Stimulated activated CD8-positive, alpha-beta memory T cell treated with anti-CD3 and anti-CD28 coated beads, Interleukin-12 subunit alpha, Interleukin-12 subunit beta, amount 100 ng/mL, for 1 hour (primary cell): ENCODE measurements at places on chromosomes 3 and 15.

DNA sequence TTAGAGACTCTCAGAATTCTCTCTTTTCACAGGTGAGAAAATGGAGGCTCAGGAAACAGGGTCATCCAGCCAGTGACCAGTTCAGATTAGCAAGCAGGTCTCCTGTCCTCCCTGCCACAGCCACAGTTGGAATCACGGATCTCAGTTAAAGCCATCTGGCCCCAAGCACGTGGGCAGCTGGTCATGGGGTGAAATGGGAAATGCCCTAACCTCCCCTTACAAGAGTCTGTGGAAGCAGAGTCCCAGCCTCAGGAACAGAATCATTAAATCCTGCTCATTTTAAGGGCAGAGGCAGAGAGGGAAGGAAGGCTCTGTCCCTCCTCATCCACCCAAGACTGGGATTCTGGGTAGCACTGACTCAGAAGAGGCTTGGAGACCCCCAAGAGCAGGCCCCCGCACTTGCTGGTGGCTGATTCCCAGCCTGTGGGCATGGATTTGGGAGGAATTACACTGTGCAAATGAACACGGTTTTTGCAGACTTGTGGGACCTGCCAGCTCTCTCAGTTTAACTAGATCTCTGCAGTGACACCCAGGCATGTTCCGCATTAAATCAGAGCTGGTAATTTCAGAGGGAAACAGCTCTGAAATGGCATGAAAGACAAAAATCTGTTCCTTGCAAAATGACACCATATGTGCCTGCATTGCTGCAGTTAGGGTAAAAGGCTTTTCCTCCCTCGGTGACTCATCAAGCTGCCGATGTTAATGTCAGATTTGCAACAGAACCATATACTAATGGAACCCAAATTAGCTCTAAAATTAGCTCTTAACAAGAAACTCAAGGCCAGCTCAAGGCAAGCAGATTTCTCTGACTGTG is 89.0 kb downstream of the BDH1 start:
- no peak for DNase-seq

DNA sequence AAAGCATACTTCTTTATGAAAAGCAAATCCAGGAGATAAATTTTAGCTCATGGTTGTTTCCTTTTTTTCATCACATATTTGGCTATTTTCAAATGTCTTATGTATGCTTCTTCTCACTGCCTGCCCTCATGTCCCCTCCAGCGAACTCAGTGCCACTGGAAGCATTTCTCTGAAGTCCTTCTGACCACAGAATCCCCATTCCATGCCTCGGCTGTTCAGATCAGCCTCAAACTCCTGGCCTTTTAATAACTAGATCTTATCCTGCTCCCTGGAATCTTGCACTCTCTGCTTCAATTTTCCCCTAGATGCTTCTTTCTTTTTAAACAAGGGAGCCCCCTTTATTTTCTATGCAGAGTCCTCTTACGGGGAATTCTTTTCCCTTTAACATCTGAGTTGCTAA is 10.1 kb downstream of the ETV5 start:
- no peak for DNase-seq

DNA sequence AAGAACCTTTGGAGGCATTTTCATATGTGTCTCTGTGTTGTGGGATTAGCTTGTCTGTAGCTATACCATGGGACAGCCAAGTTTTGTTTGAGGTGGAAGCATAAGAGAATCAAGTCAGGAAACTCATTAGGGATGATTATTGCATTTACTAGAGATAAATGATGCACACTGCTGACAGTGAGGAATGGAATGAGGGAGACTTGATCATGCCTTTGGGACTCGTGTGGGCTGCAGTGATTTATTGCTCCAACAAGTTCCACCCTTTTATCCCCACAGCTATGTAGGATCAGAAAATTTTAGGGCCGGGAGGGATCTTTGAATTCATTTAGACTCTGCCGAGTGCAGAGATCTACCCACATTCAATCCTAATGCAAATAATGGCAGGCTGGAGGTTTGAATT is 16.3 kb downstream of the ZNF385D start:
- no peak for DNase-seq

GRCh38 chr3:13266005-13266404 is 154.1 kb downstream of the NUP210 start:
- no peak for DNase-seq

DNA sequence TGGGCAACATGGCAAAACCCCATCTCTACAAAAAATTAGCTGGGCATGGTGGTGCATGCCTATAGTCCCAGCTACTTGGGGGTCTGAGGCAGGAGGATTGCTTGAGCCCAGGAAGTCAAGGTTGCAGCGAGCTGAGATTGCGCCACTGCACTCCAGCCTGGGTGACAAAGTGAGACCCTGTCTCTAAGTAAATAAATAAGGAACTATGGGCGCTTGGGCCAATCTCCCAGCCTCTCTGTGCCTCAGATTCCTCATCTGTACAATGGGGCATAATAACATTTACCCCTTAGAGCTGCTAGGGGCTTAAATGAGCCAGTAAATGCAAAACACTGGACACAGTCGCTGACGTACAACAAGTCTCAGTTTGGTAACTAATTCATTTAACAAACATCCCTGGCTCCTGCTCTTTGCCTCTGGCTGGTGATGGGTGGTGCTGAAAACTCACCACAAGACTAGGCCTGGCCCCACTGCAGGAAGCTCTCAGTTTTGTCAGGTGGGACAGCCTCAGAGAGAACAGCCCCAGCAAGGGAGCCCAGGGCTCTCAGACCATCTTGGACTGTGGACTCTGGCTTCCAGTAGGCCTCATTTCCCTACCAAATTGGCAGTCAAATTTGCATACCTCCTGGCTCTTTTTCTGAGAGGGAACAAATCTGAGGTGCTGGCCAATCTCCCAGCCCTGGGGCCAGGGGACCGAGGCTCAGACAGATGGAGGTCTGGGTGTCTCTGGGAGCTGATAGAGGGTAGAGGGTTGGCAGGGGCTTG is 6.4 kb upstream of the TBC1D2B start:
- DNase-seq = no peak

DNA sequence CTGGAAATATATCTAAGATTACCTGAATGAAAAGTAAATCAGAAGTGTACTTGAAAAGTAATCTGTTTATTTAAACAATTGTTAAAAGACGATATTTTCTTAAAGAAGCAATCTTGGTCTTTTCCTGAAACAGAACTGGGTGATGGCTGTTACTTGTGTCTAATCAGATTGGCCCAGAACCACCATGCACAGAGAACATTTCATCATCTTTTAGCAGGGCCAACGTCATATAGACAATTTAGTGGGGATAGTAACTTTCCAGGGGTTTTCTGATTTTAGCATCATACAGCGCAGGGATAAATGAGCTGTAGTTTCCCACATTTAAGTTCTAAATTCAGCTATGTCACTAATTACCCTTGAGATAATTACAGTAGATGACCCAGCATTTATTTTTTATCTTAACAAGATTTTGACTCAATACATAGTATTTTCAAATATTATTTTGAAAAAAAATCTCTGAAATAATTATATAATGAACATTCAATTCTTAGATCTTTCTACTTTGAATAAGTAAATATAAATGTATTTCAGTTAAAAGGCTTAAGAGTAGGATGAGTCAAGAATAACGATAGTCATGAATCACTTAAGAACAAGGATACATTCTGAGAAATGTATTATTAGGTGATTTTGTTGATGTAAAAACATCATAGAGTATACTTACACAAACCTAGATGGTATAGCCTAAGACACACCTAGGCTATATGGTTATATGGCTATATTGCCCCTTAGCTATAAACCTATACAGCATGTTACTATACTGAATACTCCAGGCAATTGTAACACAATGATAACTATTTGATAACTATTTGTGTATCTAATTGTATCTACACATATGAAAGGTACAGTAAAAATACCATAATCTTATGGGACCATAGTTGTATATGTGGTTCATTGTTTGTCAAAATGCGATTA is 103.8 kb upstream of the MME start:
- DNase-seq = no peak

DNA sequence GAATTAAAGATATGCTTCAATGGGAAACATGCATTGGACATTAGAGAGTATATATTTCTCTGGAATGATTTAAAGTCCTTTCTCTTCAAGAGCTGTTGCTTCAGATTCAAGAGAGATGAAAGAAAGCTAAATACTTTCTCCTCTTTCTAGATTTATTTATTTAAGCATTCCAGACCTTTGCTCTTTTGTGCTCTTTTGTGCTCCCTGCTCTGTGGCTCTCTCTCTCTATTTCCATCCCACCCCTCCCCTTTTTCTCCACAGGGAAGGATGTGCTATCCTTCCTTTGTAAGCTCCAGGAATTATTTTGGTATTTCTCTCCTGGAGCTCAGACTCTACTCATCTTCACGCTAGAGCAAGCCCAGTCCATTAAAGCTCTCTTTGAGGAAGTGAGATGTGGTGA is 871.9 kb upstream of the GBE1 start:
- no peak for DNase-seq

DNA sequence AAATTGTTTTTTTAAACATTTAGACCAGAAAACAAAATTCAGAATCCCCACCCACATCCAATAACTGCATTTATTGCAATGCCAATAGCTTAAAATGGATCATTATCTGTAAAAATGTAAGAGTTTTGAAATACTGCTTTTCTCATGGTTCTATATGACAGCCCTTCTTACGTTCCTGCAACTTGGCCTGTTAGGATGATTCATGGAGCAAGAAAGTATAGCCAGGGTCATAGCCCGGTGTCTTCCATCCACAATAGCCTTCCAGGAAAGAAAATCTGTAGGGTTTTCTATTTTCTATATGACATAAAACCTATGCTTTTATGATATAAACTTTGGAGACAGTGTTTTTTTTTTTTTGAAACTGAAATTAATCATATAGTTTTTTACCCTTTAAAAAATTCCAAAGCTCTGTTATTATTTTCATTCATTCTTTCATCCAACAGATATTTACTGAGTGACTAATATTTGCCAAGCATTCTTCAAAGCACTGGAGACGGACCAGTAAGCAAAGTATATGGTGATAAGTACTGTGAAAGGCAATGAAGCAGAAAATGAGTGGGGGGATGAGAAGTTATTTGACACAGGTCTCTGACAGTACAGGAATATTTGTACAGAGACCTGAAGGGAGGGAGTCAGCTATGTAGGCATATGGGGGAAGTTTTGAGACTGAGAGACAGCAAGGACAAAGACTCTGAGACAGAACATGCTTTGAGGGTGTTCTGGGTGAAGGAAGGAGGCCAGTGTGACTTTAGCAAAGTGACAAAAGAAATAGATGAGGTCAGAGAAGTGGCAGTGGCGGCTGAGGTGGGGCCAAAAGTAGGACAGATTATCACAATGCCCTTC is 29.0 kb upstream of the SLC2A2 start:
- DNase-seq = no peak

DNA sequence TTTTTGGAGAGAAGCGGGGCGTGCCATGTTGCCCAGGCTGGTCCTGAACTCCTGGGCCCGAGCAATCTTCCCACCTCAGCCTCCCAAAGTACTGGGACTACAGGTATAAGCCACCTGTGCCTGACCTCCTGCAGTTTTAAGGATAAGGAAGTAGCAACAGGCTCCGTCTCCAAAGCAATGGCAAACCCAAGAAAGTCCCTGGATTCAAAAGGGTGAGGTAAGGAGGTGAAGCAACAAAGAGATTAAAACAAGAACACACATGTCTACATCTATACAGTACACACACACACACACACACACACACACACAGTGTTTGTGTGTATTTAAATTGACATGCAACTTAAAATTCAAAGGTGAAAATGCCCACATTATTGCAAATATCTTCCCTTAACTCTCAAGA is 58.9 kb downstream of the ABCC5 start:
- DNase-seq = no peak

DNA sequence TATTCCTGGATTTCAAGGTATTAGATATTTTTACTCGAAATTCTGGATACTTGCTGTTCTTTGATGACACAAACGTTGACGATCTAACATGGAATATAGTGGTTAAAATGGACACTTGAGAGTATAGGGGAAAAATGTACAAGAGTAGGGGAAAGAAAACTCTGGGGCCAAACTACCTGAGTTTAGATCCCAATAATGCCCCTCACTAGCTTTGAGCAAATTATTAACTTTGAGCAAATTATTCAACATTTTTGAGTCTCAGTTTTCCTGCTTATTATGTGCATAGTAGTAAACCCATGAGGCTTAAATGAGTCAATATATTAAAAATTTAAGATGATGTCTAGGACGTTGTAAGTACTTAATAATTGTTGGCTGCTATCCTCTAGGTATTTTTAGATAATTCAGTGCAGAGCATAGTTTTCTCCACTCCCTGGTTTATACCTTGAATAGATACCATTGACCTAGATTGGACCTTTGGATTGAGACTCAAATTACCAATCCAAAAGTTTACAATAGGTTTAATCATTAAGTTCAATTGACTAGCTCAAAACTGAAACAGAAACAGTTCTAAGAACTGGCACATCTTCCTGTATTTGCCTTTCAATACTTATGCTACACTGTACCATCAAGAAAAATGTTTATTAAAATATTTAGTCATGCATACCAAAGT is 4.5 kb downstream of the ADGRG7 start:
- DNase-seq = no peak

GRCh38 chr3:151093905-151094304 is 8.4 kb downstream of the MED12L start:
- no peak for DNase-seq

DNA sequence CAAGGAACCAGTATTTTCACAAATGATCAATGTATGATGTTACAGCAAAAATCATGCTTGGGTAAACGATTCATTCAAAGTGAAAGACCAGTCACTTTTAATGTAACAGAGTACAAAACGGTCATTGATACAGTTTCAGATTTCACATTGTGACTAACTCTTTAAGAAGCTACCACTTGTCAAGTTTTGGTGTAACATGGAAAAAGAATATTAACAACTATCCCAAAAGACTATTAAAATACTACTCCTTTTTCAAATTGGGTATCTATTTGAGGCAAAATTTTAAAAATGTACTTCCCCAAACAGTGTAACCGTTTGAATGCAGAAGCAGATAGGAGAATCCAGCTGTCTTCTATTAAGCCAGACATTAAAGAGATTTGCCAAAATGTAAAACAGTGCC is 31.7 kb downstream of the AKAP13 start:
- DNase-seq = no peak
